ENCODE measurements at places on chromosomes 11 and 22. TPM values are rescaled to one million over a fixed set of nuclear protein-coding genes. Genes with fewer than 3 reads are reported as not detected.

Gene OR8G5
- total RNA-seq = not detected

GRCh38 chr22:40234658-40235057, 56.9 kb downstream of the TNRC6B start:
- DNase-seq = no peak

- no peak for DNase-seq
Measured at GRCh38 chr11:115918576-115918975, 414.4 kb upstream of the CADM1 start.

Gene OR52D1
- not detected for total RNA-seq

- DNase-seq = no peak
Measured at GRCh38 chr22:33300165-33300564, 242.0 kb upstream of the SYN3 start.

DNA sequence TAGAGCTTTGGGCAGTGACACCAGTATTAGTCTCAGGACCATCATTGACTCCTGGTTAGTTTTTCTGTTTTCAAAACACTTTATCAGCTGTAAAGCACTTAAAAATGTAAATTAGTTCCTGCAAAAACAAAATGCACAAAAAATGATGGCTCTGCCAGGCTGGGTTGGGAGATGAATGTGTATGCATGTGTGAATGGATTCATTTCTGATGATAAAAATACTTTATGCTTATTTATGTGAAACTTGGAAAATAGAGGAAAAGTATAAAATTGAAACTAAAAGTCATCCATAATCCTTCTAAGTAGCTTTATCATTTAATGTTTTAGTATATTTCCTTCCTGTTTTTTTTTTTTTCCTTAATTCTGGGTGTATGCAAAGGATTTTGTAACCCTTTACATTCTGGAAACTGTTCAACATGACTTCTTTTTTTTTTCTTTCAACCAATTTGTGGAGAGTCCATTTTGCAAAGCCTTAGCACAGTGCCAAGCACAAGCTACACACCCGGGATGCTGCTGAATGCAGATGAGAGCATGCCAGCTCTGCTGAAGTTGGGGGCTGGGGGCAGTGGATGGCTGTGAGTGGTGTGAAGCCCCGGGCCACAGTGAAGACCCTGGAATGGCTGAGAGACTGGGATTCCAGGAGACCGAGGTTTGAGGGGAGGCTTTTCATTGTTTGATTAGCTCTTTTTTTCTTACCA, 37.6 kb downstream of the PTPRJ start:
- no peak for DNase-seq

Data from M059J (cell line).